ENCODE measurements at places on chromosomes 5 and 9.

- DNase-seq, result no peak
These were observed 1.2 kb upstream of the NPR3 start for GRCh38 chr5:32709750-32710549.

DNA sequence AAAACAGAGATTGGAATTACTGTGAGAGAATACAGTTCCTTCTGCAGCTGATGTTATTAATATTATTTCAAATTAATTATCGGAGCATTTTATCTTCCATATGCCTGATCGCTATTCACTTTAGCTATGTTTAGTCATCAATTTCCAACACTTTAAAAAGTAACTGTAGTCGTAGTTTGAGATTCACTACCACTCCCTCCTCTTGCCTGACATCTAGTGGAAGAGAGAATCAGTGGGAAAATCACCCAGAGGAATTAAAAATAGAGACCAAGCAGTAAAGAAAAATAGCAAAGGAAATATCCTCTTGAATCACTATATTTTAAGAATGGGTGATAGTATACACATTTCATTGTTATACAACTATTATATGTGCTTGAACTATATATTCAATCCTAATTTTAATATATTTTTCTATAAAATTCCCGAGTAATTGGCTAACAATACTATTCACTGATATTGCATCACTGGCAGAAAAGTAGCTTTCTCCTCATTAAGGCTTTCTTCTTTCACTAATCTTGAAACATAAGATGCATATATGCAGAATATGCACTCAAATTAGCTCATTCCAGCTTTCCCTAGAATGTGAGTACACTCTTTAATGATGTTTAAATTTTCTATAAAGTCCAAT, 708.7 kb downstream of the CDH9 start:
- no peak for DNase-seq

GRCh38 chr5:106875591-106876297, 795.0 kb downstream of the EFNA5 start:
- DNase-seq, result no peak

GRCh38 chr5:55071413-55071812, 31.0 kb upstream of the GZMA start:
- DNase-seq, result no peak

DNA sequence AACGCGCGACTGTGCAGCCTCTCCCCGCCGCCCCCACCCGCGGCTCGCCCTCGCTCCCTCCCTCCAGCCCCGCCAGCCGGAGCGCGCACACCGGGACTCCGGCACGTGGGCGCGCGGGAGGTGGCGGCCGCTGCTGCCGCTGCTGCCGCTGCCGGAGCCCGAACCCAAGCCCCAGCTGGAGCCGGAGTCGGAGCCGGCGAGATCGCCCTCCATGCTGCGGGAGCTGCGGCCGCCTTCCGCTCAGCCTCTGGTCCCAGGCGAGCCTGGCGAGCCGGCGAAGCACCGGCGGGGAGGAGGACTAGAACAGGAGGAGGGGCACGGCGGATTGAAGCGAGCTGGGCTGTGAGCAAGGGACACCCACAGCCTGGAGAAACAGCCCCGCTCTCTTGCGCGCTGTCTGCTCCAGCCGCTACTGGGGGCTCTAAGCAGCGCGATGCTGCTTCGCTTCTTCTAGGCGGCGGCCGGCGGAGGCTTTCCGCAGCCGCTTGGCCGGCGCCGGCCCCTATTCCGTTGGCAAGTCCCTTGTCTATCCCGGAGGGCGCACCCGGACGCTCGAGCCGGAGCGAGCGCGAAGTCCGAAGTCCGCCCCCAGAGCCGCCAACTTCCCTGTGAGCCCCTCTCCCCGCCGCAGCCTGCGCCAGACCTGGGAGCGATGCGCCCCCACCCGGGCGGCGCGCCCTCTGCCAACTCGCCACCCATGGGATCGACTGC, 598.7 kb upstream of the SGCD start:
- DNase-seq, result peak; percentile 4

DNA sequence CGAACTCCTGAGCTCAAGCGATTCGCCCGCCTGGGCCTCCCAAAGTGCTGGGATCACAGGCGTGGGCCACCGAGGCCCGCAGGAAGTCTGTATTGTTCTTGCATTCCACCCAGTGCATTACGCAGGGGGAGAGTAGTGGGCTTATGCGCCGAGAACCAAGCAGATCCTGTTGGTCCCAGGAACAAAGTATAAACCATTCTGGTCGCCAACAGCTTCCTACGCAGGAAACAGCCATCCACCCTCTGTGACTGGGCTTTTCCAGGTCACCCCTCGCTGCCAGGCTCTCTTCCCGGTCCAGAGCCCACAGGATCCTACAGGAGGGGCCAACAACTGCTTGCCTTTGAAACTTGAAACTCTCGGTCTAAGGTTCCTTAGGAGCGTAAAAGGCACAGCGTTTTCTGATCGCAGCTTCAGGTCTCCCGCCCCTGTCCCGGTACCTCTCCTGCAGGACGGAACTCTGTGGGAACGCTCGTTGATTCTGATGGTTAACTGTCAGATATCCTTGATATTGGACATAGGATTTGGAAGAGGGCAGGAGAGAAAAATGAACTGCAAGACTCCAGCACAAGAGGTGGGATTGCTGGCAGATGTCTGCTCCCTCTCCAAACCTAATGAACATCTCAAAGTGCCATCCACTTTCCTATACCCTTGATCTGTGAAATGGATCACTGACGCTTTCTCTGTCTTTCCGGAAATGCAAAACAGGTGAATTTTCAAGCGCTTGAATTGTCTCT, 4.2 kb upstream of the ANXA2R start:
- no peak for DNase-seq

DNA sequence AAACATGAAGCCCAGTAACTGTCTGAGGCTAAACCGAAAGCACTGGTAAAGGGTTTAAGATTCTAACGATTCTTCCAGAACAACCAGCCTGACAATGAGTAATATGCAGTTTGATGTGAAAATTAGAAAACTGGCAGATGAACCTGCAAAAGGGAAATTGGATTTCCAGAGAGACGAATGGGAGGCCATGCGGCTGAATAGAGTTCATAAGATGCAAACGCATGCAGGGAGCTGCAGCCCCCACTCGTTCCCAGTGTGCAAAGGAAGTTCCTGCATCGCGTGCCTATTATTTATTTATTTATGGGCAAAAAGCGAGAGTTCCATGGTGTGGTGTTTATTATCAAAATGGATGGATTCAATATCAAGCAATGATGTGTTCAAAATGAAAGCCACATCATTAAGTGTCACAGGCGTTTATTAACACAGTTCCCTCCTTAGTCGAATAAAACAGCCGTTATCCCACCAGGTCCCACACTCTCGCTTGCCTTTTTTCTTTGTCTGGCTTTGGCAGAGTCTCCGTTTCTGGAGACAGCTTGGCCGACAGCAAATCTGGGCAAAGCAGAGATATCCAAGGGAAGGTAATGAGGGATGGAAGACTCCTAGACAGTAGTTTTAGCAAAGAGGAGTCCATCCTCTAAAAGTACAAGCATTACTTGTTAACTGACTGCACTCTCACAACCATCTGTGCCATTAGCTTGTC, 451.4 kb downstream of the KDM4C start:
- DNase-seq, result no peak

DNA sequence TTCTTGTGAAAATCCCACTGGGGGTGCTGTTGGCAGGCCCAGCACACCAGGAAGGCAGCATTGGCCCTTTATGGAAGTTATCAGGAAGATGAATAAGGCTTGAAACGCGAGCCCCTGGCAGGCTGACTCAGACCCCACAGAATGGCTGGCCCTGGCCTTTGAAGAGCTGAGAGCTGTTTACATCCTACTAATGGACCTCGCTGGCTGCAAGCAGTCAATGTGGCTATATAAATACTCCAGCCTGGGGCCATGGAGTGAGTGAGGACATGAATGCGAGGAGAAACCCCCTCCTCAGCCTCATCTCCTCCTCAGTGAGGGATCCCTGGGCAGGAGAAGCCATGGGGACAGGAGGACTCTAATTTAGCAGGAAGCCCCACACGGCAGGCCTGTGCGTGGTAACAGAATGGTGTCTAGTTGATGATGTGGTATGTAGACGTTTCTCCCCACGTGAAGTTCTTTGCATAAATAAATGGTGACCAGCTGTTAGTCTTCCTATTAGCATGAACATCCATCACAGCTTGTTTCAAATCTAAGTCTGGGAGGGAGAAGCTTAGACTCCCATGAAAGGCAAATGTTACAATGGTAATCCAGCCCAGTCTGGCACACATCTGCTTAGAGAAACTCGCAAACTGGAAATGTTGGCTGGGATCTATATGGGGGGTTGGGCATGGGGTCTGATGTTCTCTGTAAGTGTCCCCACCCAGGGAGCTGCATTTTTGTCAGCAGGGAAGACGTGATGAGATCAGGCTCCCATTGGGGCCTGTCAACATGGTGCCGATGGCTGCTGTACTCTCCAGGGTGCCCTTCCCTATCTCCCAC, 175.1 kb upstream of the PITX1 start:
- peak; percentile 95 for DNase-seq

GRCh38 chr9:127549218-127549617, 62.9 kb upstream of the STXBP1 start:
- DNase-seq, result no peak

- no peak for DNase-seq
These were observed 392.5 kb upstream of the GRAMD2B start for GRCh38 chr5:126030698-126031097.

DNA sequence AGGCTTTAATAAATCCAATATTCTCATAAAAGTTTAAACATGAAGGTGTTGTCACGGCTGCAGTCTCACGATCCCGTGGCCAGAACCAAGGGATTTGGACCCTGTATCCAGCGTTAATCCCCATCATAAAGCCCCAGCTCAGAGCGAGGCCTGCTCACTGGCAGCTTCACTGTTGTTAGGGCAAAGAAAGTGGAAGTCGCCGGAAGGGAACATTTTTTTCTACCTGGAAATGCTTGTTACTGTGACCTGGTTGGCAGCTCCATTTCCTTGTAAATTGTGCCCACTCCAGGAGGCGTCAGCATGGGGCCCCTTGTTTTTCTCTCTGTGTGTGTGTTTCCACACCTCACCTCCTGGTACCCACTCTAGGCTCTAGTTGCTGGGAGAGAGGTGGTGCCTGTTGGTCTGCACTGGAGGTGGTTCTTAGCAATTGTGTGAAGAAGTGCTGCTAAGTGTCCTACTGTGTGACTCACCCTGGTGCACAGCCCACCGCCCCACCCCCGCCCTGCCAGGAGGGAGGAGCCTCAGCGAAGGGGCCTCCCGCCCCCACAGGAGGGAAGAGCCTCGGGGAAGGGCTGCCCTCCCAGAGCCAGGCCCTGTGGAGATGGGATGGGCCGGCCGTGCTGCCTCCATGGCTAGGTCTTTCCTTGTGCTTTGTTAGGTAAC, 105.1 kb downstream of the EHMT1 start:
- DNase-seq, result peak; percentile 38

DNA sequence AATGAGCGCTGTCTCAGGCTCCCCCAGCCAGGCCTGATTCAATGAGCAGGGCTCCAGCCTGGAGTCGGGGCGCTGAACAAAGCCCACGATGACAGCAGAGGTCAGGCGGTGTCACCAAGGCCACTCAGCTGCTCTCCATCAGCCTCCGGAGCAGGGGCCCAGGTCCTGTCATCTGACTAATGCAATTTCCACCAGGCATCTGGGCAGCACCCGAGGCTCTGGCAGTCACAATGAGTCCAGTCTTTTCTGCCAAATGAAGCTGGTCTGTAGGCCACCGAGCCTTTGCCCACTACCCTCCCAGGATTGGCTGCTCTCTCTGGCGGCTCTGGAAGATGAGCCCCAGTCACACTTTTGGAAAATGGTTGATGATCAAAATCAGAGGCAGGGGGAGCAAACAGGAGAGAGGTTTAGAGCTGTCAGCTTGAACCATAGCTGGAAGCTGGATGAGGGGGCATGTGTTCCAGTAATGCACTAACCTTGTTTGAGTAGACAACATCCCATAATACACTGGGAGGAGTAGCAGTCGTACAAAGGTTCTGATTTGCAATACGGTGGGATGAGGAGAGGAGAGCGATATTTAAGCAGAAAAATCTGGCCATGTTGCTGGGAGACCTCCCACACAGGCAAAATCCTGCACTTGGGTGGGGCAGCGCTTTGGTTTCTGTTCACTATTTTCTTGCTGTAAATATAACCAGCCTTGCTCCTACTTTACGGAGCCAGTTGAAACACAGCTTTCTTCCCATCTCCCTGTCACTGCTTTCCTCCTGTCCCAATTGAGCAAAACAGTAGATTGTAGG, 306.4 kb upstream of the PANK3 start:
- no peak for DNase-seq

DNA sequence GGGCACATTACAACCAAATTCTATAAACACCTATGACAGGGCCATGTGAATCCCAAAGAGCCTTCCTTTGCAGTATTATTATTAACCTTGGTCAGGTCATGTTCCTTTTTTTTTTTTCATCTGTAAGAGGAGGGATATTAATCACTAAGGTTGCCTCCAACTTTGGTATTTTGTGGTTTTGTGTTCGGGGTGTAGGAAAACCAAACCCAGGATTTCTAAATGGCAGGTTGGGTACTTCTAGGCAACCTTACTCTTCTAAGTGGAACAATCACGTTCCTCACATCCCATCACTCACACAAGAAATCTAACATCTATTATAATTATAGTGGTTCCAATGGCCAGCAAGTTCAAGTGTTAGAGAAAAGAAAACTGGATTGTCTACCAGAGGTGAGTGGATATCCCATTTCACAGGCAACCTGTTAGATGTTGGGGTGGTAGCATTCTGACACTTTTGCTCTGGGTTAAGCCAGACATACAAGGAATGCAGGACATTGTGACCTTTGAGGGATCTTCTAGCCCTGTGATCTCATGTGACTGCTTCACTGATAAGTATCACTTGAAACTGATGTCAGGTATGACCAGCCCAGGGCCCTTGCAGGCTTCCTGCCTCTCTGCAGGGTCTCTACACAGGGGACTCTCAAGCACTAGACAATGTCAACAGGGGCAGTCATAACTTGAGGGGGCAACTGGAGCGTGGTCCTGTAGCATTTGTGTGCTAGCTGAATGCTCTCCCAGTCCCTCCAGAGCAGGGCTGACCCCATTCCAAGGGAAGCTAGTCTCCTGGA, 126.2 kb upstream of the VLDLR start:
- no peak for DNase-seq

GRCh38 chr5:72451741-72452505, 55.3 kb downstream of the ZNF366 start:
- peak; percentile 97 for DNase-seq

DNA sequence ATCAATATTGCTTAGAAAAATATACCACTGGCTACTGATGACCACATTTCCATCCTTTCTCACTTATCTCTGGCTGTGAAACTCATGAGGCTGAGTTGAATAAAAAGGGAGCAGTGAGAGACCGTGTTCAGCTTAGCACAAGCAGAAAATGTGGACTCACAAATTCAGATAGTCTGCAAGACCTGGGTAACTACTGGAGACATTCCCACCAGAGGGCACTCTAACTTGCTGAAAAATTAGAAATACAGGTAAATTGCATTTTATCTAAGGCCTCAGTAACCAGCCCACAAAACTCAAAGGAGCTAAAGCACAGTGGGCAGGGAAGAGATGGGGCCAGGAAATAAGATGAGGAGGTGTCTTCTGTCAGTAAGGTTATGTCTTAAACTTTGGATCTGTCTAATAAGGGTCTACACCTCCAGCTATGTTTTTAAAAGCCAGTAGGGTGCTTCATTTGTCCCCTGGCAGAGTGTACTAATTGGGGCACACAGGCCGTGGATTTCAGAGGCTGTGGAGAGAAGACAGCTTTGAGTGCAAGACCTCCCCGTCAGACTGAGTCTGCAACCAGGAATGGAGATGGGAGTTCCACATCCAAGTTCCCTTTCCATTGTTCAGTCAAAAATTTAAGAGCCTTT, 8.7 kb upstream of the NDUFB6 start:
- peak; percentile 19 for DNase-seq

- DNase-seq, result no peak
These were observed 111.1 kb downstream of the SGCD start for GRCh38 chr5:156438076-156438475.

GRCh38 chr5:26942481-26942880, 95.9 kb downstream of the CDH9 start:
- no peak for DNase-seq

All from skeletal muscle cell (primary cell).